Thoracic aorta (tissue), 2 donors: ENCODE measurements at places on chromosomes 3 and 15.

GRCh38 chr15:32700501-32701150 is 17.2 kb upstream of the GREM1 start:
- DNase-seq, result no peak

DNA sequence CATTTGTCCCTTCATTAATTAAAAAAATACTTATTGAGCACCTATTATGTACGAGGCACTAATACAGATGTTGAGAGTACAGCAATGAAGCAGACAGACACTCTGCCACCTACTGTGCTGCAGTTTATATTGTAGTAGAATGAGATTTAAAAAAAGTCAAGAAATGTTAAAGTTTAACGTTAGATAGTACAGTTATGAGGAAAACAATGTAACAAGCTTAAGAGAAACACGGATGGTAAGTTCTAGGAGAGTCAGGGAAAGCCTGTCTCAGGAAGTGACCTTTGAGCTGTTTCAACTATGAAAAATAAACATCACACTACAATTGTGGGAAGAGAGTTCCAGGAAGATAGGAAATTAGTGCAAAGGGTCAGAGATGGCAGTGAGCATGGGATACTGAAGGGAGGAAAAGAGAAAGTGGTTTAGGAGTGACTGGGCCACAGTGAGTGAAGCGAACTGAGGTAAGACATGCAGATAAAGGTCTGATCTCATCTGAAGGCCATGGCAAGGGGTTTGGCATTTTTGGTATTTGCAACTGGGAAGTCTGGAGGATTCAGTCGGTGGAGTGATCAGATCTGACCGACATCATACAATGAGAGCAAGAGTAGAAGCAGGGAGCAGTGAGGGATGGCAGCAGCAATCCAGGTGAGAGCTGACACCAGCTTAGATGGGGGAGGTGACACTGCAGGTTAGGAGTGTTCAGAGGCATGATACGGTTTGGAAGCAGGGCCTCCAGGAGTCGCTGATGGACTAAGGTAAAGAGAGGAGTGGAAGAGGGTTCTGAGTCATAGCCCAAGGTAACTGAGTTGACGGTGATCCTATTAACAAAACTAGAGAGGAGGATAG is 28.5 kb downstream of the PLSCR4 start:
- no peaks in the 10 kb centered on the region for H3K36me3 ChIP-seq
- DNase-seq, result no peak
- H3K27me3 ChIP-seq, result no peaks in the 10 kb centered on the region
- H3K4me3 ChIP-seq, result no peak overlapping the region
- H3K27ac ChIP-seq, result no peak overlapping the region

DNA sequence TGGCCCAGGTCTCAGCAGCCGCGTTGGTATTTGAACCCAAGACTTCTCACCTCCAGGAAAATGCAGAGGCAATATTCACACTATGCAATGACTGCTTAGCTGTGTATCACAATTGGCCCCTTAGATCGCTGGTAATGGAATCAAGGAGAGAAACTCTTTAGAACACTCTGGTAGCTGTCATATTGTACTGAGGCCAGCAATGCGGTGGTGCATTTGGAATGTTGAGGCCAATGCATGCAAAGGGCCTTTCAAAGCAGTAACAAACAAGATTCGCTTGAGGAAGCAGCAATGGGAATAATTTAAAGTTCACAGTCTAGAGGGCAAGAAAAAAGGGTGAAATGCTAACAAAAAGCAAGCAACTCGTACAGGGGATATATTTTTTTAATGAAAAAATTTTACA is 764.1 kb downstream of the GRM7 start:
- H3K36me3 ChIP-seq, result no peaks in the 10 kb centered on the region
- no peak overlapping the region for H3K4me3 ChIP-seq
- H3K27me3 ChIP-seq, result no peaks in the 10 kb centered on the region
- DNase-seq, result no peak

DNA sequence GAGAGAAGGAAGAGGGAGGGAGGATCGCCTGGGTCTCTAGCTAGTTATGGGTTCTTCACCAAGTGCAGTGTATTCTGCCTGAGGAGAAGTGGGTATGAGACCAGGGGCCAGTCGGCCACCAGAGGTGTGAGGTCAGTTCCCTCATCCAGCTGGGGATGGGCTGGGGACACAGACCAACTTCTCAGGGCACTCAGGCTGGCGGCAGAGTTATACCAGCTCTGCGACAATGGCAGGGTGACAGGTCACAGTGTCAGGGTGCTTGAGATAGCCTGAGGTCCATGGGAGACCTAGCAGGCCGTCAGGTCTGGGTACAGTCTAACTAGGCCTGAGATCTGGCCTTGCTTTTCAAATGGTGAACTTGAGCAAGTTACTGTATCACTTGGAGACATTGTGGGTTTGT is 31.4 kb upstream of the PLXNA1 start:
- no peaks in the 10 kb centered on the region for H3K36me3 ChIP-seq
- no peaks in the 10 kb centered on the region for H3K4me1 ChIP-seq
- H3K27me3 ChIP-seq, result no peaks in the 10 kb centered on the region
- no peak overlapping the region for H3K27ac ChIP-seq

DNA sequence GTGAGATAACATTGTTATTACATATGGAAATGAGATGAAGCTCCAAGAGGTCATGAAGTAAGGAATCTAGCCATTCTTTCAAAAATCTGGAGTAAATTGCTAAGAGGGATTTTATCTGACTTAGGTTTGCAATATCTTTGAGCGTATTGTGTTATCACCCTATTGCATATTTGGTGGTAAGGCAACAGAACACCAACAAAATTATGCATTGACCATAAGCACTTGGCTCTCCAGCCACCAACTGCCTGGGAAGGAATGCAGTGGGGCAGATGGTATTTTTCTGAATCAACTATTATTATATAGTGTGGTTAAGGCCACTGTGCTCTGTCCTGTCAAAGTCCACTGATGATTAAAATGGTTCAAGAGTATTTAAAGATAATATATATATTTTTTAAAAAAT is 287.9 kb upstream of the SEMA6D start:
- no peaks in the 10 kb centered on the region for H3K36me3 ChIP-seq
- DNase-seq, result no peak
- no peaks in the 10 kb centered on the region for H3K4me1 ChIP-seq
- no peak overlapping the region for H3K4me3 ChIP-seq
- H3K27ac ChIP-seq, result no peak overlapping the region
- no peaks in the 10 kb centered on the region for H3K27me3 ChIP-seq

GRCh38 chr15:96750361-96750760 is 419.9 kb downstream of the NR2F2 start:
- no peak overlapping the region for H3K4me3 ChIP-seq
- no peaks in the 10 kb centered on the region for H3K4me1 ChIP-seq
- H3K27me3 ChIP-seq, result no peaks in the 10 kb centered on the region
- no peak overlapping the region for H3K27ac ChIP-seq

DNA sequence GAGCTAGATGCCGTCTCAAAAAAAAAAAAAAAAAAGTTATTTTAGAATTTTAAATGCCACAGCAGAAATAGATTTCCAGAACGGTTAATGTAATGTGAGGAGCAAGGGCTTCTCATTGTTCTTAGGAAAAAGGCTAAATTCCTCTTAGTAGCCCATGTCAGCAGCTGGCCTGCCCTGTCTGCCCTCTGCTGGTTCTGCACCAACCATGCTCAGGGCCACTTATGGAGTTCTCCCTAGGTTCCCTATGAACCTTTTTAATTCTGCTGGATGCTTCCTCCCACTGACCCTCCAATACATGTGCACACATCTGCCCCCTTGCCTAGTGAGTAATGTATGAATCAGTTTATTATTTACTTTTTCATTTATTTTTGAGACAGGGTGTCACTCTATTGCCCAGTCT is 32.2 kb upstream of the DPPA4 start:
- H3K27ac ChIP-seq, result no peak overlapping the region
- H3K27me3 ChIP-seq, result no peaks in the 10 kb centered on the region
- H3K4me1 ChIP-seq, result no peaks in the 10 kb centered on the region
- DNase-seq, result no peak
- H3K4me3 ChIP-seq, result no peak overlapping the region
- H3K36me3 ChIP-seq, result no peaks in the 10 kb centered on the region

GRCh38 chr3:186487819-186488218 is 56.4 kb downstream of the CRYGS start:
- H3K27me3 ChIP-seq, result no peaks in the 10 kb centered on the region
- no peaks in the 10 kb centered on the region for H3K36me3 ChIP-seq
- H3K4me3 ChIP-seq, result no peak overlapping the region
- no peaks in the 10 kb centered on the region for H3K4me1 ChIP-seq
- no peak overlapping the region for H3K27ac ChIP-seq
- no peak for DNase-seq

GRCh38 chr3:149507491-149508324 is 33.2 kb downstream of the TM4SF4 start:
- H3K27ac ChIP-seq, result peak overlapping the region; percentile 69
- no peaks in the 10 kb centered on the region for H3K36me3 ChIP-seq
- peaks cover 21% of the 10 kb centered on the region for H3K4me1 ChIP-seq
- DNase-seq, result peak; percentile 69
- H3K27me3 ChIP-seq, result no peaks in the 10 kb centered on the region

- H3K4me1 ChIP-seq, result peaks cover 23% of the 10 kb centered on the region
- H3K27ac ChIP-seq, result peak overlapping the region; percentile 2
- no peak overlapping the region for H3K4me3 ChIP-seq
- H3K27me3 ChIP-seq, result no peaks in the 10 kb centered on the region
- DNase-seq, result no peak
These were observed 52.7 kb upstream of the LMOD3 start for GRCh38 chr3:69174871-69175737.

GRCh38 chr3:18481946-18482548 is 56.9 kb upstream of the SATB1 start:
- no peaks in the 10 kb centered on the region for H3K36me3 ChIP-seq
- H3K27me3 ChIP-seq, result no peaks in the 10 kb centered on the region
- no peak for DNase-seq
- H3K4me3 ChIP-seq, result no peak overlapping the region
- no peaks in the 10 kb centered on the region for H3K4me1 ChIP-seq
- no peak overlapping the region for H3K27ac ChIP-seq

DNA sequence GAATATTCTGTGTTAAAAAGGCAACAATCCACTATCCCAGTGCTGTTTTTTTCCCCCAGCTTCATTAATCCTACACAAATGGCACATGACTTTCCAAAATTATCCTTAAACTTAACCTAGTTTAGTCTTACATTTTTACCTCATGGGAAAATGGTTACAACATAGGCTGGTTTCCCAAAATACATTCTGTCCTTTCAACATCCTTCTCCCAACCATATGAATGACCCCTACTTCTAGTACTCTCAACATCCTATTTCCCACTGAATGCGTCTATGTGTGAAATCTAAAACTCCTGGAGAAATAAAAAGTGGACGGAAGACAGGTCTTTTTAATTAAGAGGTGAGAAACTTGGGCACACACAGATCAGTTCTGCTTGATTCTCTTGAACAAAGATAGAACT is 33.3 kb downstream of the ATOSA start:
- H3K27ac ChIP-seq, result no peak overlapping the region
- no peak overlapping the region for H3K4me3 ChIP-seq
- peaks cover 19% of the 10 kb centered on the region for H3K4me1 ChIP-seq
- DNase-seq, result no peak
- H3K27me3 ChIP-seq, result no peaks in the 10 kb centered on the region

DNA sequence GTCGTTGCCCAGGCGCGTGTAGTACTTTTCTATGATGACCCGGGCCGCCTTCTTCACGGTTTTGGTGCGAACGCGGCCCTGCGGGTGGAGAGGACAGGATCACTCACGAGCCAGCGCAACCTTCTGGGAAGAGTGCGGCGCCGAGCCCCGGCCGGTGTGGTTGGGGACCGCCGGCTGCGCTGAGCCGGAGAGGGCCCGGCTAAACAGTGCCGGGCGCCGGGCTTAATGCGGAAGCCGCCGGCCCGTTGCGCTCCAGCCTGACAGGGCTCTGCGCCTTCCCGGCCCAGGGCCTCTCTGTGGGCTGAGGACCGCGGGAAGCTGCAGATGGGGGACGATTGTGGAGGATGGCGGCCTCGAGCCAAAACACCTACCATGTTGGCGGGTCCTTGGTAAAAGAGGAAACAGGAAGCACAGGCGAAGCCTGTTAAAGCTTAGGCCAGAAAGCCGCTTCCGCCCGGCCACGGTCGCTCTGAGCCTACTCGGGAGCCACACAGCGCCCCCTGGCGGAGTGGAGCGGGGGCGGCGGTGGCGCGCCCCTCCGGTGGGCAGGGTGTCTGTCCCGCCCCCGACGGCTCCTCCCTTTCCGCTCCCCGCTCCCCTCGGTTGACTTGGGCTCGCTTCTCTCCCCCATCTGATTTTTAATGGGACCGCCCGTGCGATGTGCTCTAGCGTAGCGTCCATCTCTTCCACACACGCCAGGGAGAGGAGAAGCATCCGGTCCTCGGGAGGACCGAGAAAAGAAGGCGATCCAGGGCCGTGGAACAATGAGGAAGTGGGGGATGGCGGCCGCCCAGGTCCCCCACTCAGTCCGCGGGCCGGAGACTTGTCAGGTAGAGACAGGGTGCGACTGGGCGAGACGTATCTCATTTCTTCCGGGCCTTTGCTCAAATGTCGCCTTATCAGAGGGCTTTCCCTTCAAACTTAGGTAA is at the start of gene RPS17:
TSS of gene RPS17 (minus strand) at position 403 of the 929 bp plus-strand sequence. CDS start at position 374, 29 bp downstream.
- DNase-seq, result peak; percentile 81
- no peaks in the 10 kb centered on the region for H3K27me3 ChIP-seq
- peaks cover 23% of the 10 kb centered on the region for H3K36me3 ChIP-seq
- H3K27ac ChIP-seq, result peak within 1 kb of the TSS; percentile 89
- peaks cover 7% of the 10 kb centered on the region for H3K4me1 ChIP-seq

- no peak overlapping the region for H3K27ac ChIP-seq
- DNase-seq, result no peak
- H3K36me3 ChIP-seq, result peaks cover 5% of the 10 kb centered on the region
- peaks cover 3% of the 10 kb centered on the region for H3K4me1 ChIP-seq
- no peak overlapping the region for H3K4me3 ChIP-seq
These were observed 23.7 kb downstream of the FAM98B start for GRCh38 chr15:38477637-38478036.

DNA sequence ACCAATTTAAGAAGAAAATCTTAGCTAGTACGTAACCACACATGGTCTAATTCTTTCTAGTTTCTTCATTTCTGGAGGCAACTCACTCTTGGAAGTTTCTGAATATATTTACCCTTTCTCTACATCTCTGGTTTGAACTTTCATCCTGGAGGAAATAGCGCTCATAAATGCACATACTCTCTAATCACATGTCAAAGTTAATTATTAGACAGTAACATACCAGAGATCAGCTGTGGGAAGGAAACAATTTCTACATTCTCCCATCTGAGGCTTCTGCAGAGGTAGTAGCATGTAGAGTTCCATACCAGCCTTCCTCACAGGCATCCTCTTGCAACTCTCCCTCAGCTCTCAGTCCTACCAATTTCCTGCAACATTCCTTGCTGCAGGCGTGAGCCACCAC is 132.5 kb downstream of the RBPMS2 start:
- peaks cover 15% of the 10 kb centered on the region for H3K4me1 ChIP-seq
- H3K4me3 ChIP-seq, result no peak overlapping the region
- no peak overlapping the region for H3K27ac ChIP-seq
- DNase-seq, result no peak
- no peaks in the 10 kb centered on the region for H3K27me3 ChIP-seq
- H3K36me3 ChIP-seq, result no peaks in the 10 kb centered on the region

DNA sequence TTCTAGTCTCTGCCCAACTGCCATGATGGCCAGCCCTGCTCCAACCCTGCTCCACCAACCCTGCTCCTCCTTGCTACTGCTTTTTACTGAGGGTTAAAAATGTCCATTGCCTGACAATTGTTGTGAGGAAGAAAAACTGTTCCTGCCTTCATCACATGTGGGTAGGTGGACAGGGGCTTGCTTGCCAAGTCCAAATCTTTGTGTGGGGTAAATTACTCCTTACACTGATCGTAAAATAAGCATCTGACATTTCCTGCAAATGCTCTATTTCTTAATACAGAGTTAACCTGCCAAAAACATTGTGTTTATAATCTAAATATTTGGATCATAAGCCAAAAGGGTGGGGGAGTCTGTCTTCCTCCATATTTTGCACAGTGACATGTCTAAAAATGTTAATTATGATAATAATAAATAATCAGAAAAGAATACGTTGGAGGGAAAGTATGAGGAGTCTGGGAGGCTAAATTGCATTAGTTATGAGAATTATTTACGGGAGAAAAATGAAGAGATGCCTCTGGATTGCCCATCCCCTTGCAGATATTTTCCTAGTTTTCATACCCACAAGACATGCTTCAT is 242.5 kb upstream of the TBL1XR1 start:
- H3K27me3 ChIP-seq, result no peaks in the 10 kb centered on the region
- H3K4me3 ChIP-seq, result no peak overlapping the region
- H3K36me3 ChIP-seq, result no peaks in the 10 kb centered on the region
- H3K4me1 ChIP-seq, result no peaks in the 10 kb centered on the region
